ENCODE measurements at places on chromosomes 1 and 21.
A peak's percentile ranks its signal among the peaks of the same experiment; 100 is the strongest.

DNA sequence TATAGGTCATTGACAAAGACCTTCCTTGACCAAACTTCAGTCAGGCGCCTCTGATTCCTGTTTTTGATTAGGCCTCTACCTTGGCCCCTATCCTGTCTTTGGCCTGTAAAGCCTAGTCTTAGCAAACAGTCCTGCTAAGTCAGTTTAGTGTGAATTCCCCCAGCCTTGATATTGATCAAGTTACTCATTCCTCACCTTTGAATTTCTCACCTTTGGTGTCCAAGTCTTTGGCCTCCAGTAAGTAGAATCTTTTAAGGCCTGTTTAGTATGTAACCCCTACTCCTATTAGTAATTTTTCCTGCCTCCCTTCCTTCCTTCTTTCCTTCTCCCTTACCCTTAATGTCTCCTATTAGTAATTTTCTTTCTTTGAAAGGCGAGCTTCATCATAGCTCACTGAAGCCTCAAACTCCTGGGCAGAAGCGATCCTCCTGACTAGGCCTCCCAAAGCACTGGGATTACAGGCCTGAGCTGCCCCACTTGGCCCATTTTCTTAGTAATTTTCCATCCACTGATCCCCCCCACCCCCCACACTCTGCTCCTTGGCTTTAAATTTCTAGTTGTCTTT is 13.0 kb upstream of the ZNF692 start:
- DNase-seq: no peak

DNA sequence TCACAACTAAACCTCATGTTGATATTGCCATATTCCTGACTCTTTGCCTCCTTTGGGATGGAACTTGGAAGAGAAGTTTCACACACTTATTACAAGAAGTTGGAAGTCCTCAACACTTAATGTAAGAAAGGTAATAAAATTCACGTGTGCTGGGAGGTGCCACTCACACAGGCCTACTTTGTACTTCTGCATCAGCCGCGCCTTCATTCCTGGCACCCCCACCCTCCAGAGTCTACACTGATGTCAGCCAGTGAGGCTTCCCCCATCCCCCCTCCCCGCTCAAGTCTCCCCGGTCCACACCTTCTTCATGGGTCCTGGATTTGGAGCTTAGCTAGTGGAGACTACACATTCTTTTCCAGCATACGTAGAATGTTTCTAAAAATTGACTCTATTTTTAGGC is 24.8 kb upstream of the SLC45A1 start:
- DNase-seq: no peak

DNA sequence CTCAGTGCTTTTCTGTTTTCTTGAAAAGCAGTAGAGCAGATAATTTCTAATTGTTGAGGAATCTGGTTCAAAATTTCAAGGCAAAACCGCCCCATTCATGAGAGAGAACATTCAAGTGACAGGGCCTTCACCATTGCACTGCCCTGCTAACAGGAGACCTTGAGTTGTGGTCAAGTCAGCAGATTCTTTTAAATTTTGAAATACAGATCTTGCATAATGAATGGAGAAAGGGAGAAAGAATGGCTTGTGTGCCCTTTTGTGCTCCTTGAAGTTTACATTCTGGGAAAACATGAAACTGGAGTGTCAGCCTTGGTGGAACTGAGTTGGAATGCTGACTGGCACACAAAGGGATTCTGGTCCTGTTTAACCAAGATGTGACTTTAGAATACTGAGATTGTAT is 164.5 kb upstream of the UBE2U start:
- DNase-seq: no peak

GRCh38 chr1:111204201-111204982 is 3.9 kb upstream of the DENND2D start:
- DNase-seq: peak; percentile 12

All from NCI-H1930 (cell line).